Keratinocyte (primary cell): ENCODE measurements at places on chromosomes 16 and 17. TPM values are rescaled to one million over a fixed set of nuclear protein-coding genes. Genes with fewer than 3 reads are reported as not detected.

DNA sequence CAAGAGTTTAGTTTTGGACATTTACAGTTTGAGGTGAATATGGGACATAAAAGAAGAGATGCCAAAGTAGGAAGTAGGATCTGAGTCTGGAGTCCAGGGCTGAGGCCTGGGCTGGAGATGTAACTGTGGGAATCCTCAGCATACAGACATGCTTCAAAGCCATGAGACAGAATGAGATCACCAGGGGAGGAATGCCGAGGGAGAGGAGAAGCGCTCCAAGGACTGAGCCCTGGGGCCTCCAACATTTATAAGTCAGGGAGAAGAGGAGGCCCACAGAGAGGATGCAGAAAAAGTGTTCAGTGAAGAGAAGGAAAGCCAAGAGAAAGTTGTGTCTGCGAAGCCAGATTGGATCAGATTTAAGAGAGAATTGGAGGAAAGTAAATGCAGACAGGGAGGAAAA, 277.5 kb upstream of the MYOCD start:
- no peak for DNase-seq

- DNase-seq = no peak
Measured at GRCh38 chr16:3798838-3799237, 81.5 kb upstream of the TRAP1 start.

DNA sequence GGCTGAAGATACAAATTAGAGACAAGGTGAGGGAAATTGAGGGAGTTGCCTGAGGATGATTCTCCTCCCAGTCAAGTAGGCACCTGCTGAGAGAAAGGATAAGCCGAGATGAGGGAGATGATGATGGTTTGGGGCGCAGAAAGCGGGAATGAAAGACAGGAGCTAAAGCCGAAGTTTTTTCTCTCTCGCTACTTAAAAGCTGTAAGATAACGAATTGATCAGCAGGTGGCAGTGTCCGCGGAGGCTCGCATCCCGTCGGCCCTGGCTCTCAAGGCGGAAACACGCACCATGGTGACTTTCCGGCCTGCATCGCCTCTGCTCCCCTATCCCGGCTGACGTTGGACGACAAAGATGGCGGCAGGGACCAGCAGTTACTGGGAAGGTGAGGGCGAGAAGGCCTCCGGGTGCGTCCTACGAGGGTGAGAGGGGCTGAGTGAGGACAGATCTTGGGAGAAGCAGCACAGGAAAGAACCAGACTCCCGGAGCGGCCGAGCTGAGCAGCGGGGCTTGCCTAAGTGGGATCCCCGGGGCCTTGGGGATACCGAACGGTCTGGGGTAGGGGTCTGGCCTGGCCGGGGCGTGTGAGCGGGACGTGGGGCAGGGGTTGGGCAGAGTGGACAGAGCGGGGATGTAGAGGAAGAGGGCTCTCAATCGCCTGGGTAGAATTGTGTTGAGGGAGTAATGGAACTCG, at the start of gene GOSR1:
GOSR1 (plus strand) TSS at position 326 of the 691 bp plus-strand sequence; CDS start at position 352, 26 bp downstream.
- peak; percentile 32 for DNase-seq

- no peak for DNase-seq
Measured at GRCh38 chr16:85380905-85381737, 232.0 kb upstream of the GSE1 start.

DNA sequence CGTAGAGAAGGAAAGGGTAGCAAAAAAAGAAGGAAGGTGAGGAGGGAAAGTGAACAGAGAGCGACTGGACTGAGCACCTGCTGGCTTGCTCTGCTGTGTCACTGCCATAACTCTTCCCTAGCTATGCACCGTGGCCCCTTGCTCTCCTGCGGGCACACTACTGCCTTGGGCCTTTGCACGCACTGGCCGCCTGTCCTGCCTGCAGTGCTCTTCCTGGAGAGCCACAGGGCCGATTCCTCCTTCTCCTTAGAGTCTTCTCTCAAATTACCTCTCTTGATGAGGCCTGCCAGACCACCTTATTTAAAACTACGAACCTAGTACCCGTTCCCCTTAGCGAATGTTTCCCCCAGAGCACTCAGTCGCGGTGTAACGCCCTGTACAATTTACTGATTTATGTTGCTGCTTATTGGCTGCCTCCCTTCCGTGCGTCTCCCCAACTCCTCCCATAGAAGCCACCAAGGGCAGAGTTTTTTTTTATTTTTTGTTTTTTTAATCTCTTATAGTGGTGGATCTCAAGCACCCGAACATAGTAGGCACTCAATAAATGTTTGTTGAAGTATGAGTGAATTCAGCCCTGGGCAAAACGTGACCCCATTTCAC, 70.3 kb downstream of the RAI1 start:
- no peak for DNase-seq

DNA sequence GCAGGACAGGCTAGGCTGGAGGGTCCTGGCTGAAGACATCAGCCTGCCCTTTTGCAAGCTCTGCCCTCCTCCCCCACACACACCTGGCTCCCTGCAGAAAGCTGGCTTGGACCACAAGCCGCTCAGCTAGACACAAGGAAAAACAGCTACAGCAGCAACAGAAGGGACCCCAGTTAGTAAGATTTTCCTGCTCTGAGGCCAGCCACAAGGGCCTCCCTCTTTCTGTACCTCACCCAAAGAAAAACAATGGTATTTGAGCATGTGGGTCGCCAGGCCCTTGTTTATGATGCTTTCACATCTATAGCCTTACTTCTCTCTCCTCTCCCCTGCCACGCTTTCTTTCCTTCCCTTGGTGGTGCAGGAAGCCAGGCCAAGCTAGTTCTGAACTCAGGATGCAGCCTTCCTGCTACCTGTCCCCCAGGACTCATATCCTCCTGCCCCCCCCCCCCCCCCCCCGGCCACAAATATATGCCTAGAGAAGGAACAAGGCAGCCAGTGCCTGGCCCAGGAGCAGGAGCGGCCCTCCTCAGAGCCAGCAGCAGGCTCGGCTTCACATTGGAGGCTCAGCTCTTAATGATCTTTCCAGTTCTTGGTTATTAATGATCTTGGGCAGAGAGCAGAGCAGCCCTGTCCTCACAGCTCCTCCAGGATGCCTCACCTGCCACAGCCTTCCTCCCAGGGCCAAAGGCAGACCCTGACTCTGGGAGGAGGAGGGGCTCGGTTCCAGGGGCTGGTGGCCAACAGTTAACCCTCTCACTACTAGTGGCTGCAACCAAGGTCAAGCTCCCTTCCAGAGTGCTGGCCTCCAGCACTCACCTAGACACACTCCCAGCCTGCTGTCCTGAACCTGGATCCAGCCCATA, 19.5 kb downstream of the GRIN2C start:
- no peak for DNase-seq

GRCh38 chr16:71754652-71755051, 30.2 kb upstream of the PHLPP2 start:
- no peak for DNase-seq

- no peak for DNase-seq
Measured at GRCh38 chr17:82632451-82632850, 15.8 kb downstream of the WDR45B start.

DNA sequence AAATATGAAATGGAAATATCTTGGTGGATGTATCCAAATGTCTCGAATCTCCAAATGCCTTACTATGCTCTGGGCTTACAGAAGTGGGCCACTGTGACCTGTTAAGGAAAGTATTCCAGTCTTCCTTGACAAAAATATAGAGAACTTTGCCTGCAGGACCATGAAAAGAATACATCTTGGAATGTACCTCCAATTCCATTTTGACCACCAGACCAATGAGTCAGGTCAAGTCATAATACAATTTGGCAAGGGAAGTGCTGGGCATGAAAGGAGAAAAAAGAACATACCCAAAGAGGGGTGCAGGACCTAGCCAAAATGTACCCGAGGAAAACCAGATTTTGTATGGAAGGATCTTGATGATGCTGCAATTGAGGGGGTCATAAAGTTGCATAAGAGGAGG, 1153.7 kb upstream of the GOT2 start:
- DNase-seq = no peak

- no peak for DNase-seq
Measured at GRCh38 chr17:41734949-41735313, 488 bp upstream of the HAP1 start.

- DNase-seq = no peak
Measured at GRCh38 chr17:12955521-12955920, 62.3 kb downstream of the ELAC2 start.

GRCh38 chr17:32659419-32659842, 172.6 kb downstream of the CDK5R1 start:
- DNase-seq = peak; percentile 32

GRCh38 chr17:55659661-55660060, 63.0 kb downstream of the TMEM100 start:
- no peak for DNase-seq

GRCh38 chr17:77933777-77934398, 24.6 kb upstream of the TNRC6C start:
- no peak for DNase-seq

- DNase-seq = no peak
Measured at GRCh38 chr17:77875051-77875780, 83.3 kb upstream of the TNRC6C start.

GRCh38 chr17:78263063-78263735, 31.8 kb downstream of the TMEM235 start:
- no peak for DNase-seq

DNA sequence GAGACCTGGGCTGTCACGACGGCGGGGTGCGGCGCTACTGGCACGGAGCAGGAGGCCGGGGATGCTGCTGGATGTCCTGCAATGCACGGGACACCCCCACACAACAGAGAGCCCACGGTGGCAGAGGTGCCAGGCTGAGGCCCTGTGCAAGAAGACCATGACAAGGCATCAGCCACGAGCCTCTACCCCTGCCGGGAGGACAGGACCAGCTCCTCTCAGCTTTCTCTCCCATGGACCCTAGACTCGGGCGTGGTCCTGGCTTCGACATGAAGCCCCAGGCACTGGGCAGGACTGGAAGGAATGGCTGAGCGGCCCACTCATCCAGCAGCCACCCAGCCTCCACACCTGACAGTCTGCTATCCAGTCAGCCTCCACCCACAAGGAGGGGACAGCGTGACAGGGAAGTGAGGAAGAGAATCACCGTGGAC, 25.6 kb downstream of the SLC7A5 start:
- DNase-seq = no peak

- no peak for DNase-seq
Measured at GRCh38 chr17:16214190-16215001, 938 bp downstream of the NCOR1 start.

- no peak for DNase-seq
Measured at GRCh38 chr16:11283820-11284248, 2.7 kb upstream of the PRM1 start.

DNA sequence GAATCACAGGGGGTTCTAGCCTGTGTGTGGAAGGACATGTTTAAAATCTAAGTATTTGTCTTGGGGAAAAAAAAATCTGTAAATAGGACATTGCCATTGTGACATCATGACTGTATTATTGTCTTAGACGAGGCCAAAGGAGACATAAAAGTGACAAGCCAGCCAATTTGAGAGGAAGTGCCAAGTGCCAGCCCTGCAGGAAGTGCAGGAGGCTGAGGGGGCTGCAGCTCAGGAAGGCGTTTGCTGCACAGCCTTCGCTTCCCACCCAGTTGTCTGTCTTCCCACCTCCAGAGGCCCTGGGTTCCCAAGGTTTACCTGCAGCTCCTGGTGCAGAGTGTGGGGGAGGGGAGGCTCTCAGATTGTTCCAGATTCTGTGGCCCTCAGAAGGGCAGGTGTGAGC, 1.3 kb downstream of the ADCY7 start:
- no peak for DNase-seq

- DNase-seq = no peak
Measured at GRCh38 chr17:36930583-36930900, 6.7 kb upstream of the LHX1 start.

DNA sequence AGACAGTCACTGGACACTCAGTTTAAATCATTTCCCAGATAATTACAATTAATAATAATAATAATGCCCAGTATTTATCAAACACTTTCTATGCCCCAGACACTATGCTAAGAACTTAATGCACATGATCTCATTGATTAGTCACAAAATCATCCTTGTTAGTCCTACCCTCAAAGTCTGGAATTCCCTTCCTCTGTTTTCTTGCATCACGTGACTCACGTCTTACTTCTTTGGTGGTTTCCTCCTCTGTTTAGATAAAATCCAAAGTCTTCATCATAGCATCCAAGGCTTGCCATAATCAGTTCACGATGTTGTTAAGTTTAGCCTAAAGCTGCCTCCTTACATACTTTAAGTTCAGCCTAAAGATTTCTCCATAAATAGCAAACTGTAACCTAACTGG, 471.9 kb downstream of the PMP22 start:
- no peak for DNase-seq

- DNase-seq = no peak
Measured at GRCh38 chr17:71316176-71316897, 804.5 kb upstream of the SOX9 start.

GRCh38 chr16:75938818-75939217, 212.5 kb upstream of the CPHXL start:
- no peak for DNase-seq

DNA sequence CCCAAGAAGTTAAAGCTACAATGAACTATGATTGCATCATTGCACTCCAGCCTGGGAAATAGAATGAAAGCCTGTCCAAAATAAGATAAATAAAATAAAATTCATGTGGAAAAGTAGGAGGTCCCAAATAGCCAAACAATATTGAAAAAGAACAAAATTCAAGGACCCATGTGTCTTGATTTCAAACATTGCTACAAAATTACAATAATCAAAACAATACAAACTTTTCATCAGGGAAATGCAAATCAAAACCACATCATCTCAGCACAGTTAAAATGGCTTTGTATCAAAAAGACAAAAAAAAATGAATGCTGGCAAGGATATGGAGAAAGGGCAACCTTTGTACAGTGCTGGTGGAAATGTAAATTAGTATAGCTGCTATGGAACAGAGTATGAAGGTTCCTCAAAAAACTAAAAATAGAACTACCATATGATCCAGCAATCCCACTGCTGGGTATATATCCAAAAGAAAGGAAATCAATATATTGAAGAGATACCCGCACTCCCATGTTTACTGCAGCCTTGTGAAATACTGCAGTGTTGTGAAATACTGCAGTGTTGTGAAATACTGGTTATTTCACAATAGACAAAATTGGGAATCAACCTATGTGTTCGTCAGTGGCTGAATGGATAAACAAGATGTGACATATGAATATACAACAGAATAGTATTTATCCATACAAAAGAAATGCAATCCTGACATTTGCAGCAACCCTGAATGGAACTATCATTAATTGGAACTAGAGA, 24.5 kb upstream of the ZNF287 start:
- DNase-seq = no peak

- no peak for DNase-seq
Measured at GRCh38 chr16:7605812-7606211, 273.2 kb downstream of the RBFOX1 start.

The POLR2C gene
- 74.6 to 92.5 TPM (median 82.4 TPM) in 3 replicates for polyA plus RNA-seq

The KRT40 gene
- 0.03 TPM in 2 of 3 replicates, not detected in the other for polyA plus RNA-seq

The MYH13 gene
- not detected in 3 replicates for polyA plus RNA-seq

The PRSS33 gene
- polyA plus RNA-seq = not detected in 3 replicates

The PRR29 gene
- polyA plus RNA-seq = 0.01 TPM in 1 of 3 replicates, not detected in the others

The TMC7 gene
- 6.4 to 8.5 TPM (median 6.4 TPM) in 3 replicates for polyA plus RNA-seq

The NPW gene
- 0.23 TPM in 1 of 3 replicates, not detected in the others for polyA plus RNA-seq

The CHMP1A gene
- polyA plus RNA-seq = 64.1 to 91.7 TPM (median 87.0 TPM) in 3 replicates

The KCNJ12 gene
- 0.04 to 0.15 TPM (median 0.07 TPM) in 3 replicates for polyA plus RNA-seq

The ENPP7 gene
- polyA plus RNA-seq = not detected in 3 replicates

The C1QL1 gene
- polyA plus RNA-seq = 0.04 to 0.15 TPM in 2 of 3 replicates, not detected in the other

The TNK1 gene
- 10.6 to 15.8 TPM (median 12.1 TPM) in 3 replicates for polyA plus RNA-seq

The TBC1D3E gene
- polyA plus RNA-seq = not detected in 3 replicates

The CLEC18A gene
- 0.08 to 0.63 TPM (median 0.14 TPM) in 3 replicates for polyA plus RNA-seq
